ENCODE measurements at places on chromosomes 7 and 10.
A peak's percentile ranks its signal among the peaks of the same experiment; 100 is the strongest.

DNA sequence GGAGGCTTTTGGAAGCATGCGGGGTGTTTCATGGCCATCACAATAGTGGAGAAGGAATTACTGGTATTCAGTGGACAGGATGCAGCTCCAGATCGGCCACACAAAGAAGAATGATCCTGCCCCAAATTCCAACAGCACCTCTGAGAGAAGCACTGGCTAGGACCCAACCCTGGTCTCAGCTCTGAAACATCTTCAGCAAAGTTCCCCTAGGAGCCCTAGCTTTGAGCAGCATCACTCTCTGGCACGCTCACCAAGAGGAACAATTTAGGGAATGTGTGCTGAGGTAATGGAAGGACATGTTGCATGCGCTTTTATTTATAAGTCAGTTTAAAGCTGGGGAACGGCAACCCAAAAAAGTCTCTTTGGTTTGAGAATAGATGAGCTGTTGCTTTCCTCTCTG, 5.5 kb upstream of the OPN1SW start:
- no peaks in the 10 kb centered on the region for H3K36me3 ChIP-seq
- H3K27me3 ChIP-seq: no peaks in the 10 kb centered on the region
- H3K27ac ChIP-seq: no peak overlapping the region

- peaks cover 5% of the 10 kb centered on the region for H3K27me3 ChIP-seq
- DNase-seq: no peak
- H3K36me3 ChIP-seq: no peaks in the 10 kb centered on the region
- no peaks in the 10 kb centered on the region for H3K4me1 ChIP-seq
These were observed 7.7 kb upstream of the ADGRA1 start for GRCh38 chr10:133079836-133080682.

DNA sequence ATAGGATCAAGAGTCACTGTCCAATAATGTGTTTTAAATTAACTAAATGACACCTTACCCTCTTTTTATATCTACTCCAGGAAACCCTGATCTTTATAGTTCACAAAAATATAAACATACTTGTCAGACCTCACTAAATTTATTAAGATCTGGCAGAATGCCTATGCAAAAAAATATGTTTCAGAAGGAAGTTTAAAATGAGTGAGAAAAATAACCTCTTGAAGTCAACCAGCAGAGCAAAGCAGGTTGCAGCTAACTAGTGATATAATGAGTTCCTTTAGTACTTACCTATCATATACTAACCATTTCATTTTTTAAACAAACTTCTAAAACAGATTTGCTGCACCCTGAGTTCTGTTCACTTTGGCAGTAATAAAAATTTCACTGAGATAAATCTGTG, 14.0 kb upstream of the HGF start:
- no peak overlapping the region for H3K4me3 ChIP-seq
- no peak for DNase-seq
- peaks cover 8% of the 10 kb centered on the region for H3K4me1 ChIP-seq
- no peaks in the 10 kb centered on the region for H3K36me3 ChIP-seq

GRCh38 chr10:74306227-74306982, 155.4 kb downstream of the ADK start:
- H3K27ac ChIP-seq: peak overlapping the region; percentile 20
- DNase-seq: peak; percentile 36
- H3K27me3 ChIP-seq: no peaks in the 10 kb centered on the region
- no peak overlapping the region for H3K4me3 ChIP-seq
- peaks cover 45% of the 10 kb centered on the region for H3K4me1 ChIP-seq

- H3K36me3 ChIP-seq: no peaks in the 10 kb centered on the region
- no peak overlapping the region for H3K4me3 ChIP-seq
- H3K4me1 ChIP-seq: no peaks in the 10 kb centered on the region
- DNase-seq: peak; percentile 38
- no peaks in the 10 kb centered on the region for H3K27me3 ChIP-seq
These were observed 122.3 kb downstream of the SGMS1 start for GRCh38 chr10:50501478-50501877.

DNA sequence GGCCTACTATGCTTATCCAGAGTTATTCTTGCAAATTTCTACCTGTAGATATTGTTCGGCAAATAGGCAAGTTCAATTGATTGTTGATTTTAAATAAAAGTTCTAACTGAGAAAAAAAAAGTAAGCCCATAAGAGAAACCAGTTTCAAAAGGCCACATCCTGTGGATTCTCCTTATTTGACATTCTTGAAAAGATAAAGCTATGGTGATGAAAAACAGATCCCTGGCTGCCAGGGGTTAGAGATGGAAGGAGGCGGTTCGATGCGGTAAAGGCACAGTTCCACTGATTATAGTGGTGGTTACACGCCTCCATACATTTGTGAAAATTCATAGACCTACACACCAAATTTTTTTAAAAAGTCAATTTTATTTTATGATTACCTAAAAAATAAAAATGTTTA, 347.8 kb downstream of the KCNMA1 start:
- no peaks in the 10 kb centered on the region for H3K4me1 ChIP-seq
- H3K4me3 ChIP-seq: no peak overlapping the region
- no peak for DNase-seq
- H3K27ac ChIP-seq: no peak overlapping the region

DNA sequence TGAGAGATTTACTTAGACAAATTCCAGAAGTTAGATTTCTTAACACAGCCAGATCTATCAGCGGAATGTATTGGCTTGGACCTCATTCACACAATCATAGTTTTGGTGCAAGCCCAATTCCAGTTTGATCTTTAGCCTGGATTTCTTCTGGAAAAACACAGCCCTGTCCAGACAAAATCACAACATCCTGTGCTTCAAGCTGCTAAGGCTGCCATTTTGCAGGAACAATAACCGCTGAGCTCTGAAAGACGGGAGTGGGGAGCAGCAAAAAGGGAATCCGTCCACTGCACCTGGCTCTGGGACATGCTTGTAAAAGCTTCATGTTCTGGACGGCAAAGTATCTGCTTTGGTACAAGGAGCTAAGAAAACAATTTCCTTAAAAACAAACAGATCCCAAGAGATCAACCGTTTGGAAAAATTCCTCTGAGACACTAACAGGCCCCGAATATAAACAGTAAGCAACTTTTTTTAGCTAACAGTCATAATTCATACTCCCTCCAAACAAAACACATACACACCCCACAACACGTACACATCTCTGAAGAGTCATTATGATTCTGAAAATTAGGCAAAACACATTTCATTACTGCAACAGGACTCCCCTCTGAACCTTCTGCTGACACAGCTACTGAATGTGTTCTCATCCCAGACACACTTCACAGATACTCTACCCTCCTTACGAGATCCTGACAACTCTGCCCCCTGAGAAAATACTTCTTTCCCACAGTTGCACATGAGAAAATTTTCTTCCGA, 32.4 kb downstream of the ITIH5 start:
- H3K27ac ChIP-seq: no peak overlapping the region
- H3K4me3 ChIP-seq: no peak overlapping the region
- DNase-seq: no peak

DNA sequence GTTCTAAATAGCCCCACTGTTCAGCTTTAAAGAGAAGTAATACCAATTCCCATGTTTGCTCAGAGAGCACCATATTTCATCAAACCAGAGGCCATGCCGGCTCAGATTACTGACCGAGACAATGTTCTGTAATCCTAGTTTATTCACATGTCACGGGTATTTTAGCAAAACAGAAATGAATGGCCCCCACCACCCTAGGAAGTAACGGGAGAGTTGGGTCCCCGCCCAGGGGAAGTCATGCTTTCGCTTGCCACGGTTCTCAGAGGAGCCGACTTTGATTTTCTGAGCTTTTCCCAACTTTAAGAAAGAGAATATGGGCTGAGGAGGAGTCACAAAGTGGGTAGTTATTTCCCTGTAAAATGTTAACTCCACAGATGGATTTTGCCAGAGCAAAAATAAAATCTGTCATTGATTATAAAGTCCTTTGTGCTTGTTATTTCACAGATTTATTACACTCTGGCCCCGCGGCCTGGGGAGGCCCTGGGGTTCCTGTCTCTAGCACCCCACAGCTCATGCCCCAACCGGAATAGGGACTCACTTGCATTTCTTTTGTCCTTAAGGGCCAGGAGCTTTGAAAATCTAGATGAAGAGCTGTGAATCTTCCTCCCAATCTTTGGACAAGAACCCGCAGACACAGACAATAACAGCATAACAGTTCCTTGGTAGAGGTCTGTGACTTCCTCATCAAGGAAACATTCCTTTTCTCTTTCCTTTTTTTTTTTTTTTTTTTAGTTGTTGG, 3.7 kb upstream of the GDF10 start:
- no peaks in the 10 kb centered on the region for H3K36me3 ChIP-seq
- no peak overlapping the region for H3K4me3 ChIP-seq
- H3K27me3 ChIP-seq: peaks cover 63% of the 10 kb centered on the region

DNA sequence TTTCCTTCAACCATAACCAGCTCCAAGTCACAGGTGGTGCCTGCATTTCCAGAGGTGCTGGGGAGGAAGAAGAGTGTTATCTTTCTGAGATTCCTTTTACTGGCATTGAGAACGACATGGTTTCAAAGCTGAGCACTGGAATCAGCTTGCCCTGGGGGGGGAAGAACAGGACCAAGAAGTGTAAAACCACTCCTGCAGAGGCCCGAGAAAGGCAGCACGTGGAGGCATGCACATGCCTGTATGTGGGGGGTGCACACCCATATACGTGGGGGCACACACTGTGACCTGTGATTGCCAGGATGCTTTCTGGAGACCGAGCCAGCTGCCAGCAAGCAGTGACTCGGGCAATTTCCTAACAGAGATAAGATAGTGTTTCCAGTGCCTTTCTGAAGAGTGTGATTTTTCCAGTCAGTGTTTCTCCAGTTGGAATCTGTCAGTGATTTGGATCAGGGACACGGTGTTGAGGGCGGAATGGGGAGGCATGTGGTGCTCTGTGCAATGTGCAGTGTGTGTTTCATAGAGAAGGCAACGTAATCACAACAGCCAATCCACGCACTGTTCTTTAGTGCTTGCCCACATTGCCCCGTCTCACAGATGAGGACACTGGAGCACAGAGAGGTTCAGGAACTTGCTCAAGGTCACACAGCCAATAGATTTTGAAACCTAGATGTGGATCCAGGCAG, 4.2 kb downstream of the LRRC27 start:
- no peak overlapping the region for H3K4me3 ChIP-seq
- H3K27me3 ChIP-seq: no peaks in the 10 kb centered on the region
- no peak overlapping the region for H3K27ac ChIP-seq

DNA sequence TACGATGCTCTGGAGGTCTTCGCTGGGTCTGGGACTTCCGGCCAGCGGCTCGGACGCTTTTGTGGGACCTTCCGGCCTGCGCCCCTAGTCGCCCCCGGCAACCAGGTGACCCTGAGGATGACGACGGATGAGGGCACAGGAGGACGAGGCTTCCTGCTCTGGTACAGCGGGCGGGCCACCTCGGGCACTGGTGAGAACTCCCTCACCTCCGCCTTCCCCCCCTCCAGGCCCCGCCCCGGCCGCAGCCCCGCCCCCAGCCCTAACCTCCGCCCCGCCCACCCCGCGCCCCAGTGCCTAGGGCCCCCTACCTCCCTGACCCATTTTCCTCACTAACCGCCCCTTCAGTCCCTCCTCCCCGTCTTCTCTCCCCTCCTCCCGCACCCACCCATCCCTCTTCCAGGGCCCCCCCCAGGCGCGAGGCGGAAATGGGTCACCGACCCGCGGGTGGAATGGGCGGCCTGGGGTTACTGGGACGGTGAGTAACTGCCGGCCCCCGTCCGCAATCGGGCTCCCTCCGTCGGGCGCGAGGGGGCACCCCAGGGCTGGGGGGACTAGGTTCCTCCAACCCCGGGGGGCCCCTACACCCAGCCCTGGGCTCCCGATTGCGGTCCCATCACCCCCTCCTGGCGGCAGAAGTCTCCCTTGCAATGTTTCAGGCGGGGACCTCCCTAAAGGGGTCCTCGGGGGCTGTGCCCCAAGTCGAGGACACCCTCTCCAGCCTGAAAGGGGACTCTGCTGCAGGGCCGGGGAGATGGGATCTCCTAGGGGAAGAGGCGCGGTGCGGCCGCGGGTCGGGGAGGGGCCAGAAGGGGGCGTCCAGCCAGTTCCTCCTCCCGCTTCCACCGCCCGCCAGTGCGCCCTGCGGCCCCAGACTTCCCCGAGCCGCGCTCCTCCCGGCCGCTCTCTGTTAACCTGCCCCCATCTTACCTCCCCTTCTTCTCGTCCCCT, 2.1 kb downstream of the PCOLCE start:
- peak; percentile 64 for DNase-seq
- H3K4me1 ChIP-seq: peaks cover 13% of the 10 kb centered on the region
- H3K4me3 ChIP-seq: peak overlapping the region; percentile 69
- H3K36me3 ChIP-seq: peaks cover 3% of the 10 kb centered on the region
- H3K27ac ChIP-seq: peak overlapping the region; percentile 62
- H3K27me3 ChIP-seq: no peaks in the 10 kb centered on the region

DNA sequence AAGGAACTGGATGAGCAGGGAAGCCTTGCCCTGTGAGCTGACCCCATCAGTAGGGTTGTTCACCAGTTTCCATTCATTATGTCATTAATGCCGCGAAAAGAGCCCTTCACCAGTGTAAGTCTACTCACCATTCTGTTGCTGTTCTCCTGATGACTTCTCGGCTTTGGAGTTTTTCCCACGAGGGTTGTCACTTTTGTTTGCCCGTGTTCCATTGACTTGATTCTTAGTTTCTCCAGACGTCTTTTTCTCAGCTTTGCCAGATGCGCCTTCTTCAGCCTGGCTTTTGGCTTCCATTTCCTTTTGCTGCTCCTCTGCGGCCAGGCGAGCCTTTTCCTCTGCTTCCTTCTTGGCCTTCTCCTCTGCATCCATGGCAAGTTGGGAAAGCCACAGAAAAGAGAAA, 128.8 kb downstream of the PPP1R17 start:
- peaks cover 47% of the 10 kb centered on the region for H3K27me3 ChIP-seq
- no peaks in the 10 kb centered on the region for H3K4me1 ChIP-seq
- H3K27ac ChIP-seq: no peak overlapping the region
- no peak overlapping the region for H3K4me3 ChIP-seq

- no peak overlapping the region for H3K4me3 ChIP-seq
- no peak for DNase-seq
- H3K27me3 ChIP-seq: peaks cover 14% of the 10 kb centered on the region
- no peaks in the 10 kb centered on the region for H3K36me3 ChIP-seq
These were observed 84.9 kb downstream of the GPAM start for GRCh38 chr10:112098682-112099081.

DNA sequence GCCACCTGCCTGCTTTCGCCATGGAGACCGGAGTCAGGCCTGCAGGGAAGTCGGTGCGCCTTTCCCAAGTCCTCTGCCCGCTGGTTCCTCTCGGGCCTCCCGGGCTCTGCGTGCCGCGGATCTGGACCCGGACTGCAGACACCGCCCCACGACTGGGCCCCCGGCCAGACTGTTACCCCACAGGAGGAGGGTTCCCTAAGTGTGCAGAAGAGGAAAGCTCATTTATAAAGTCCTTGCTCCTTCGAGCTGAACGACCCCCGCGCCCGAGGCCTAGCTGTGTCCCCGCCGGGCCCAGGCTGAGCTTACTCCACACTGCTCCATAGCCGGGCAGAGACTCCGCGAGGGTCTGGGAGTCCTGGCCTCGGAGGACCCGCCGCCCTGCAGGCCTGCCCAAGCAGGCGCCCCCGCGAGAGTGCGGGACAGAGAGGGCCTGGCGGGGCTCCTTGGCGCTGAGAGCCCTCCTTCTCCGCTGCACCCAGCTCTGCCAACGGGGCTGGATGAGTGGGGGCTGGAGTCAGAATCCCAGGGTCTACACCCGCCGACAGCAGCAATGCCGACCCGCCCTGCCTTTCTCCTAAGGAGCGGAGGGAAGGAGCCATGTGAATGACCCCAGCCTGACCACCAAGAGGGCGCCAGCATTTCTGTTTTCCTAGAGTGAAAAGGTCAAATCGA, 8.3 kb downstream of the EN2 start:
- H3K27me3 ChIP-seq: peaks cover 100% of the 10 kb centered on the region
- H3K36me3 ChIP-seq: no peaks in the 10 kb centered on the region
- H3K4me3 ChIP-seq: peak overlapping the region; percentile 49
- DNase-seq: no peak
- H3K4me1 ChIP-seq: peaks cover 28% of the 10 kb centered on the region
